ENCODE measurements at places on chromosomes 6 and 20. TPM values are rescaled to one million over a fixed set of nuclear protein-coding genes. Genes with fewer than 3 reads are reported as not detected.
A peak's percentile ranks its signal among the peaks of the same experiment; 100 is the strongest.

DNA sequence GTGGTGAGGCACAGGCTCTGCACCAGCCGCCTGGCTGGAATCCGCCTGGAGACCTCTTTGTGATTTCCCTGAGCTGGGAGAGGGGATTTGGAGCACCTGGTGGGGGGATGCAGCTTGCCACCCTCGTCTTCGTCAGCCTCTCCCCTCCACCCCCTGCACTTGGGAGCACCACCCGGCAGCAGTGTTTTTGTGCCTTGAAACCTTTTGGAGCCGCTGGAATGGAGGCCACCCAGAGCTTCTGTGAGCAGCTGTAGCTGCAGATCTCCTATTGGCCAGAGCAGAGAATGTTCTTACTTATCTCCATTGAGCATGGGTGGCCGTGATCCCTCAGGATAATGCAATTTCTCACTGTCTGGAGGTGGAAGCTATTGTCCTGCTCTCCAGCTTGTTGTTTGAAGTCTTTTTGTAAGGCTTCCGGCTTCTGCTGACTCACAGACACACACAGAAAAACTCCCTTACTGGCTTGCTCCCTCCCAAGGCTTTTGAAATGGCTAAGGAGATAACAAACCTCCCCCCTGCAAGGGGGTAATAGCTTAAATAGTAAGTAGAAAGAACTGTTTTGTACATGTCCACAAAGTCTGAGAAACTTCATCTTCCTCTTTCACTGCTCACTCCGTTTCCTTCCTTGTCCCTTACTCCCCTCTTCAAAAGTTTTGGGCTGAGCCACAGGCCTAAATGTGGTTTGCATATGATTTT, 271.2 kb downstream of the PRL start:
- peak; percentile 13 for DNase-seq
- H3K4me3 ChIP-seq = peak overlapping the region; percentile 43
- H3K27me3 ChIP-seq = no peaks in the 10 kb centered on the region
- H3K27ac ChIP-seq = peak overlapping the region; percentile 78
- peaks cover 10% of the 10 kb centered on the region for H3K36me3 ChIP-seq

DNA sequence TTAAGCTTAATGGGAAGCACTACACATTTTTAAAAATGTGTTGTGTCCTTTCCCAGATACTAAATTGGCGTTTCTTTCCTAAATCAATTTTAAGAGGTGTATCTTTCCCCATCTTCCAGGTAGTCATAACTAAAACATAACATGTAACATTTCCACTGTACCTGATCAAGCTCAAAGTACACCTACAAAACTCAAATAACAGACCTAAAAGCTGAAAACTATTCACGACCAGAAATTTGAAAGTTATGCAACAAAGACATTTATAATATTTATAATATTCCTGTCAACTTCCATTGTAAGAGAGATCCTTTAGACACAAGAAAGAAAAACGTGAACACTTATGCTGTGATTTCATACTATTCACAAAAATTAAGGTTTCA, 3.5 kb downstream of the STAU1 start:
- peaks cover 36% of the 10 kb centered on the region for H3K36me3 ChIP-seq
- H3K4me3 ChIP-seq = peak overlapping the region; percentile 52
- H3K27me3 ChIP-seq = peaks cover under 1% of the 10 kb centered on the region
- DNase-seq = no peak
- peak overlapping the region; percentile 52 for H3K27ac ChIP-seq

The CCN2 gene
- not detected for total RNA-seq

DNA sequence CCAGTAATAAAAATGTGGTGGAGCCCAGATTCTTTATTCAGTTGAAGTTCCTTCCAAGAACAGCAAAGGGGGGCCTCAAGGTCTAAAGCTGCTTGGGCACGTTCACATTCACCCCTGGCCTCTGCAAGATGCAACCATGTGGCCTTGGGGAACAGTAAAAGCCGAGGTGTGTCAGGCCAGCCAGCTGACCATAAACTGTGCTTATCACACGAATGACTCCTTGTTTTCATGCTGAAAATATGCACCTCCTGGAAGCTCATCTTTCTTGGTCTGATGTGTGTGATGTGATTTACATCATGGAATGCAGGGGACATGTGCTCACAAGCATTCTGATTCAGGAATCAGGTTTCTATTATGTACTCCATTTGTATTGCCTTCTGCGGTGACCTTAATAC, 211.6 kb upstream of the MARCKS start:
- H3K4me3 ChIP-seq = no peak overlapping the region
- no peak for DNase-seq
- no peaks in the 10 kb centered on the region for H3K4me1 ChIP-seq
- H3K36me3 ChIP-seq = no peaks in the 10 kb centered on the region
- no peak overlapping the region for H3K27ac ChIP-seq

The MATN4 gene
- total RNA-seq = 0.64 TPM

- no peak for DNase-seq
- H3K36me3 ChIP-seq = no peaks in the 10 kb centered on the region
- H3K27me3 ChIP-seq = peaks cover 5% of the 10 kb centered on the region
- no peak overlapping the region for H3K4me3 ChIP-seq
Measured at GRCh38 chr20:24598996-24599395, 129.6 kb downstream of the SYNDIG1 start.

The TFEB gene
- total RNA-seq = 11.2 TPM

DNA sequence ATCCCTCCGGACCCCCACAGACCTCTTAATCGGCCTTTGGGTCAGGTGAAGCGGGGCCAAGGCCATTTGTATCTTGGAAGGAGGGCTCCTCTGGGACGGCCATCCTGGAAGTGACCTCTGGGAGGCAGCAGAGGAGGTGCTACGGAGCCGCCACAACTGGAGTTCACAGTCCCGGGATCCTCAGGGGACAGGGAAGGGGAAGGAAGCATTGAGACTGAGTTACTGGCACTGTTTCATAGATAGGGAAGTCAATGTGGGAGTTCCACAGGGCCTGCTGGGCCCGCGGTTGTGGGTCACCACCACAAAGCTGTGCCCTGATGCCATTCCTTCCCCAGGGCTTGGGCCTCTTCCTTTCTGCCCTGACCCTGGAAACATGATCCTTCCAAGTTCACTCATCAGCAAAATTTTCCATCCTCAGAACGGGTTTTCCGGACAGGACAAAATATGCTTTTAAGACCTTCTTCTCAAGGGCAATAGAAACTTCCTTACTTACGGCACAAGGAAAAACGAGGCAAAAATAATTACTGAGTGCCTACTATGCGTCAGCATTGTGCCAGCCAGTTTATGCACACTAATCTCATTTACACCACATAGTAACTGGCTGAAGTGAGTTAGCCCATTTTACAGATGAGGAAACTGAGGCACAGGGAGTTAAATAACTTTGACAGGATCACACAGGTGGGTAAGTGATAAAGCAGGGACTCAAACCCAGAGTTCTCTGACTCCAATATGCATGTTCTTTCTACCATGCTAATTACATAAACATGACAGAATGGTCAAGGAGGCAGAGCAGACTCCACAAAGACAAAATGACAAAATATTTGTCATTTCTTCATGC, 143.8 kb downstream of the UNC5CL start:
- H3K27ac ChIP-seq = no peak overlapping the region
- no peaks in the 10 kb centered on the region for H3K36me3 ChIP-seq
- no peak overlapping the region for H3K4me3 ChIP-seq
- H3K4me1 ChIP-seq = no peaks in the 10 kb centered on the region

- peaks cover 3% of the 10 kb centered on the region for H3K27me3 ChIP-seq
- no peak for DNase-seq
- no peaks in the 10 kb centered on the region for H3K4me1 ChIP-seq
Measured at GRCh38 chr20:36454698-36455427, 86.5 kb upstream of the MYL9 start.

DNA sequence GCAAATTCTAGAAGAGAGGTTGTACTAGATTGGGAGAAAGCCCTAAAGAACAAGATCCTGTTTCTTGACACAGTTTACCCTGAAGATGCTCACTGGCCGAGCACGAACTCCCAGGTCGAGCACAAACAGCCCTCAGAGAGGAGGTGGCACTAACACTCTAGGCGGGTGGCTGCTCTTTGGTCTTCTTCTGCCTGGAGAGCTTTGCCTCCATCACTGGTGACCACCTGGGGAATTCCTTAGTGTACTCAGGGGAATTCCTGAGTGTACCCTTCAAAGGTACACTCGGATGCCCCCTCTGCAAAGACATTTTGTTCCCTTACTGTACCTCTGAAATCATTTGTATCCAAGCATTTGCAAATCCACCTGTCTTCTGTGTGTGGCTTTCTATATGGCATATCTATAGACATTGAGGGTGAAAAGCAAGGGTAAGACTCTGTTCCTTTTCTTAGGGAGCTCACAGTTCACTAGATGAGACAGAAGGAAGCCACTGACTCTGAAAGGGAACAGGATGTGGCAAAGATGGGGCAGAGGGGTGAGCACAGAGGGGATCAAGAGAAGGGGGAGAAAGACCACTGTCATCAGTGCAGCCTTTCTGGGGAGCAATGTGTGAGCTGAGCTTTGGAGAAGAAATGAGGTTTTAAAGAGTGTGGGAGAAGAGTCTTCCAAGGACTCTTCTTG, 169.8 kb upstream of the PROKR2 start:
- peaks cover 15% of the 10 kb centered on the region for H3K4me1 ChIP-seq
- no peak overlapping the region for H3K27ac ChIP-seq
- DNase-seq = no peak
- H3K4me3 ChIP-seq = no peak overlapping the region

GRCh38 chr6:87654122-87654521, 47.9 kb downstream of the AKIRIN2 start:
- H3K27ac ChIP-seq = no peak overlapping the region
- DNase-seq = no peak
- H3K4me3 ChIP-seq = no peak overlapping the region
- H3K4me1 ChIP-seq = peaks cover 34% of the 10 kb centered on the region

GRCh38 chr6:143940011-143940597, 68.0 kb downstream of the PLAGL1 start:
- peak; percentile 47 for DNase-seq
- H3K27me3 ChIP-seq = peaks cover 3% of the 10 kb centered on the region
- peaks cover 6% of the 10 kb centered on the region for H3K4me1 ChIP-seq
- H3K4me3 ChIP-seq = no peak overlapping the region
- no peaks in the 10 kb centered on the region for H3K36me3 ChIP-seq

DNA sequence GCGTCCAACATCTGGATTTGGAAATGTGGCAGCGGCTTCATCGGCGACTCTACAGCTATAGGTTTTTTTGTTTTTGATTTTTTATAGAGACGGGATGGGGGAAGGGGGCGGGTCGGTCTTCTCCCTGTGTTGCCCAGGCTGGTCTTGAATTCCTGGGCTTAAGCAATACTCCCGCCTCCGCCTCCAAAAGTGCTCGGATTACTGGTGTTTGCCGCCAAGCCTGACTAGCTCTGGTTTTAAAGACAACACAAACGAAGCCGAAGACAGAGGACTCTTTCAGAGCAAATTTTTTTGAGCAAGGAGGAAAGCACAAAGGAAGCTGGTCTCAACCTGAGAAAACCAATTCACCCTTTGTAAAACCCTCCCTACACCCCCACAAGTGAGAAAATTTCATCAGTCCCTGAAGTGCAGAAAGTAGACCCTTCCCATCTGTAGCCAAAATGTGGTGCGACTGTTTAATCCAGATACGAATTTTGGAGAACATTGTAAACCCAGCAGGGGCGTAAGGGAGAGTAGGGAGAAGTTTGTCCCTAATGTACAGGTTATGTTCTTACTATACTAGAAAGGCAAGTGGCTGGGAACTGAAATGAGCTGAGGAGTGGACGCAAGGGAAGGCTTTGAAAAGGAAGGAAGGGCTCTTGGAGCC, 185.9 kb downstream of the TRIM27 start:
- peaks cover 64% of the 10 kb centered on the region for H3K27me3 ChIP-seq
- no peak for DNase-seq
- no peak overlapping the region for H3K27ac ChIP-seq
- H3K36me3 ChIP-seq = peaks cover 8% of the 10 kb centered on the region
- peaks cover 6% of the 10 kb centered on the region for H3K4me1 ChIP-seq

The TLDC2 gene
- total RNA-seq = not detected

- H3K4me1 ChIP-seq = peaks cover 12% of the 10 kb centered on the region
- no peaks in the 10 kb centered on the region for H3K27me3 ChIP-seq
- no peak overlapping the region for H3K4me3 ChIP-seq
- H3K27ac ChIP-seq = no peak overlapping the region
- H3K36me3 ChIP-seq = peaks cover 69% of the 10 kb centered on the region
- no peak for DNase-seq
Measured at GRCh38 chr20:444862-445426, 17.4 kb downstream of the TBC1D20 start.

- no peak overlapping the region for H3K27ac ChIP-seq
- peaks cover 11% of the 10 kb centered on the region for H3K4me1 ChIP-seq
- H3K27me3 ChIP-seq = peaks cover 8% of the 10 kb centered on the region
- DNase-seq = no peak
Measured at GRCh38 chr20:40887105-40887504, 141.5 kb upstream of the TOP1 start.

GRCh38 chr6:13355043-13355945, 27.0 kb upstream of the TBC1D7 start:
- H3K36me3 ChIP-seq = peaks cover 4% of the 10 kb centered on the region
- peaks cover 51% of the 10 kb centered on the region for H3K4me1 ChIP-seq
- DNase-seq = peak; percentile 39
- peak overlapping the region; percentile 71 for H3K4me3 ChIP-seq

DNA sequence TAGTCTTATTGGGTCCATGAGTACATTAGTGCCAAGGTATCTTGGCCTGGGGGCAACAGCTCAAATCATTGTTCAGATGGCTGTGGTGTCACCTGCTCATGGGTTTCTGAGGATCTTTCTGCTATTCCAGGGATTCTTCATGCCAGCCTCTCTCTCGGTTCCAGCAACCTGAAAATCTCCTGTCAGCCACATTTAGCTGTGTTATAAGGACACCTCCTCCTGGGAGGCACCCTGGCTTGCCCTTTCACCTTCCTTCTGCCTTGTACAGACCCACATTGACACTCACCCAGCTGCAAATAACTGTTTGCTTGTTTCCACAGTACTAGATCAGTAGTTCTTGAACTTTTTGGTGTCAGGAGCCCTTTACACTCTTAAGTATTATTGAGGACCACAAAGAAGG, 159.9 kb downstream of the GRM4 start:
- no peak for DNase-seq
- H3K36me3 ChIP-seq = no peaks in the 10 kb centered on the region
- no peak overlapping the region for H3K4me3 ChIP-seq
- H3K4me1 ChIP-seq = peaks cover 3% of the 10 kb centered on the region
- H3K27me3 ChIP-seq = no peaks in the 10 kb centered on the region

GRCh38 chr6:65123521-65123920, 583.5 kb downstream of the EYS start:
- H3K27ac ChIP-seq = no peak overlapping the region
- no peaks in the 10 kb centered on the region for H3K27me3 ChIP-seq
- no peak overlapping the region for H3K4me3 ChIP-seq
- no peak for DNase-seq
- no peaks in the 10 kb centered on the region for H3K4me1 ChIP-seq

The PPP1R11 gene
- total RNA-seq = 55.9 TPM

- no peaks in the 10 kb centered on the region for H3K27me3 ChIP-seq
- H3K4me3 ChIP-seq = no peak overlapping the region
- H3K4me1 ChIP-seq = no peaks in the 10 kb centered on the region
- H3K27ac ChIP-seq = no peak overlapping the region
- no peaks in the 10 kb centered on the region for H3K36me3 ChIP-seq
Measured at GRCh38 chr6:142501795-142502194, 200.0 kb downstream of the ADGRG6 start.

The ARMH2 gene
- not detected for total RNA-seq

The TFAP2C gene
- not detected for total RNA-seq

GRCh38 chr20:51616060-51616459, 73.5 kb upstream of the NFATC2 start:
- H3K36me3 ChIP-seq = no peaks in the 10 kb centered on the region
- peaks cover 9% of the 10 kb centered on the region for H3K27me3 ChIP-seq
- H3K4me1 ChIP-seq = peaks cover 3% of the 10 kb centered on the region
- H3K4me3 ChIP-seq = no peak overlapping the region

The IMPG1 gene
- not detected for total RNA-seq

The FAM162B gene
- not detected for total RNA-seq

The TSPYL4 gene
- 17.5 TPM for total RNA-seq

The CPXM1 gene
- total RNA-seq = 1.5 TPM
